ENCODE measurements at places on chromosomes 12 and 14.

GRCh38 chr12:70415987-70416386 lies 49.9 kb downstream of the KCNMB4 start:
- DNase-seq, result no peak

GRCh38 chr14:47040550-47040949 lies 389.0 kb upstream of the RPL10L start:
- DNase-seq, result no peak

DNA sequence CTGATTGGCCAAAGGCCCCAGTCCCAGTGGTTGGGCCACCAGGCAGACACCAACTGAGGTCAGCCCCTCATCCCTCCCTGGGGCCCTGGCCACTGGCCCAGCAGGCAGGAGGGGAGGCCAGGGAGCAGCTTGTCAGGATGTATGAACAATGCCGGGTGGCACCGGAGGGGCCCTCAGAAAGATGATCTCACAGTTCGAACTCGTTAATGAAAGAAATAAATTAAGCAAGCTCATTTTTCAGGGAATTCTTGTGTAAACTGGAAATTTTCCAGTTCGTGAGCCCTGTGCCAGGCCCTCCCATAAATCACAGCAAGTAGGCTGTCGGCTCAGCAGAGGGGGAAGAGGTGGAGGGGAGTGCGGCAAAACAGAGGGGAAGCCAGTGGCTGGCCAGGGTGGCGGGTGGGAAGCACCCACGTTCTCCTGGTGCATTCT lies 177.0 kb upstream of the VASH1 start:
- no peak for DNase-seq

- DNase-seq, result no peak
Measured at GRCh38 chr14:81193924-81194633, 26.7 kb downstream of the GTF2A1 start.

DNA sequence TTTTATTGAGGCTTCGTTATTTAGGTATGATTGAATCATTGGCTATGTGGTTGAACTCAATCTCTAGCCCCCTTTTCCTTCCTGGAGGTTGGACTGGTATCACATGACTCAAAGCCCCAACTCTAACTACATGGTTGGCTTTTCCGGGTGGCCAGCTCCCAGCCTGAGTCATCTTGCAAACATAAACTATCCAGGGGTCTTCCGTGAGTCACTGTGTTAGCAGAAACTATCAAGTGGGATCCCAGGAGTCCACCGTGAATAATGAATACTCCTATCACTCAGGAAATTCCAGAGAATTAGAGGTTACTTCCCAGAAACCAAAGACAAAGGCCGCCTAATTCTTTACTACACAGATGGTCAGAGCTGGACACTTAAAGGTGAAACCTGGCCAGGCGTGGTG lies 19.7 kb upstream of the PLEKHD1 start:
- no peak for DNase-seq

GRCh38 chr14:90194706-90195105 lies 61.6 kb upstream of the PSMC1 start:
- DNase-seq, result no peak

GRCh38 chr14:37328673-37329072 lies 130.9 kb downstream of the MIPOL1 start:
- DNase-seq, result no peak

DNA sequence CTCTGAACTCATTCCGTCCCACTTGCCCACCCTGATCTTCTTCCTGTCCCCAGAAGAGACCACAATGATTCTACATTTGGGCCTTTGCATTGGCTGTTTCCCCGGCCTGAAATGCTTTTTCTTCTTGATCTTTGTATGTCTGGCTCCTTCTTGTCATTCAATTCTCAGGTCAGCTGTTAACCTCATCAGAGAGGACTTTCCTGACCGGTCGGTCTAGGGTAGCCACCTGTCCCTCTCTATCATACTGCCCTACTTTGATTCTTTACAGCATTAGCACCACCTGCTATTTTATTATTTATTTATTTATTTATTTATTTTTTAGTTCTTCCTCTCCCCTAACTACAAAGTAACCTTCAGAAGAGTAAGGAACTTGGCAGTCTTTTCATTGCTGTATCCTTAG lies 84.3 kb downstream of the DYRK2 start:
- DNase-seq, result no peak

DNA sequence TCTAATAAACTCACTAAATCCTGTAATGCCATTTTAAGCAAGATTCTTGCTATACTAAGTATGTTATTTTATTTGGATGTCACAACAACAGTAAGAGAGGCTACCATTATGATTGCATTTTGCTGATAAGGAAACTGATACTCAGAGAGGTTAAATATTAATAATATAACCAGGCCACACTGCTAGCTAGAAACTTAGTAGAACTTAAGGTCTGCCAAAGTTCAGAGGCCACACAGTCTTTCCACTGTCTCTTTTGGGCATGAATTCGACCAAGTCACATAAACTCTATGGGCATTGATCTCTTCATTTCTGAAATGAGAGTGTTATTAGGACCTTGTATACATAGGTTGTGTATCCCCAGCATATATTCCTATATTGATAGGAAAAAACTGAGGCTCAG lies 147.9 kb downstream of the SYNE2 start:
- no peak for DNase-seq

- DNase-seq, result no peak
Measured at GRCh38 chr12:6548966-6549683, 6.7 kb downstream of the IFFO1 start.

DNA sequence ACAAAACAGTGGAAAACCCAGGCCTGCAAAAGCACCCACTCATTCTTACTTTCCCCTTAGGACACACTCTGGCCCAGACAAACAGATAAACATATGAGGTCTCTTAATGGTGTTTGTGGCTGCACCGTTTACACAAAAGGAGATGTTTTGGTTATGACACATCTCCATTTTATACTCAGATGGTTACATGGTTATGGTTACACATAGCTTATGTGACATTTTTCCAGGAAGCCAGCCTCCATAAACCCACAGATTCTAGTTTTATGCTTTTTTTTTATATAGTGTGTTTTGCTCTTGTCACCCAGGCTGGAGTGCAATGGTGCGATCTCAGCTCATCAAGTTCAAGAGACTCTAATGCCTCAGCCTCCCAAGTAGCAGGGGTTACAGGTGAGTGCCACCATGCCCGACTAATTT lies 3.5 kb upstream of the KLRD1 start:
- DNase-seq, result no peak

GRCh38 chr12:59036973-59037762 lies 116.9 kb upstream of the LRIG3 start:
- no peak for DNase-seq

- no peak for DNase-seq
Measured at GRCh38 chr12:110966081-110966760, 45.8 kb upstream of the MYL2 start.

DNA sequence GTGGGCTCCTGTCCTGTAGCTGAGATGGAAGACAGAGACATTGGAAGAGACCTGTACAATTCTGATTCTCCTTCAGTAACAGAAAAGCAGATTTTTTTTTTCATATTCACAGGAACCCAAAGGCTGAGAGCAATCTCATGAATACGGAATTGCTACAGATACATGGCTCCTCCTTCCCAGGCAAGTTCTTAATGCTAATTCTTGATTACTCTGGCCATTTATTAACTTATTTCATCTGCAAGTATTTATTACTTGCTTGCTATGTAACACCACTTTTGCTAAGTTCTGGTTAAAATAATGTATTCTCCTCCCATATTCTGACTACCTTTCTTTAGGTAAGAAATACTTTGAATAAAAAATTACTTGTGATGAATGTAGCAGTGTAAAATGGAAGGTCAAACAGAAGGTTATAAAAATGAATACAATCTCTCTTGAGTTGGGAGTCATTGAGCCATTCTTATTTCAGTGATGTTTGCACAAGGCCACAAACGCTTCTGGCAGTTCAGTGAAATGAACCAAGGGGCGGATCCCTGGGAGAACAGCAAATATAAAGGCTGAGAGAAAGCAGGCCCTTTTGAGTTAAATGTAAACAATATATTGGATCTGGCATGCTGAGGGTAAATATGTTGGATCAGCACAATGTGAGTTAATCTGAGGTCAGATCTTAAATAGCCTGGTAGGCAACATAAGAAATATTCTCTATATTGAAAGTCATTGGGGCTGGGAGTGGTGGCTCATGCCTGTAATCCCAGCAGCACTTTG lies 37.6 kb downstream of the MUCL1 start:
- no peak for DNase-seq

DNA sequence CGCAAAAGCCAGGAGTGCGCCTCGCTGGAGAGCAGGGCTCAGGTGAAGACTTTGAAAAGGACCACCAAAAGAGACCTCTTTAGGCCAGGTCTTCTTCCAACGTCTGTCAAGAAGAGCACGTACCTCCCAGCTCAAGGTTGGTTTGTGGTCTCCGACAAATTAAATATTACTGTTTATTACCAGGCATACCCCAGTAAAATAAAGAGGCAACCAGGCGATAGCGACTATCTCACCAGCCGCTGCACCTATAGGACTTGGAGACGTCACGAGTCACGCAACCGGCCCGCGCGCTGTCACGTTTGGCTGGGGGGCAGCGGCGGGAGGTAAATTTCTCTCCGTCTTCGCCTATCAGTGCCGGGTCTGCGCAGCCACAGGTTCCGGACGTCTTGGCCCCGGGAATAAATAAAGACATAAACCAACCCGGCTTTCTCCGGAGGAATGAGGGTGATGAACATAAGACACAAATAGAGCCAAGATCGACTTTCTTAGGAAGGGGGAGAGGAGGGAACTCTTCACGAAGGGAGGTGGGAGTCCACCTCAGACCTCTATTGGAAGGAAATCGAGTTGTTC lies 2.0 kb upstream of the TBX5 start:
- DNase-seq, result no peak

GRCh38 chr14:104099096-104100041 lies 13.9 kb downstream of the ASPG start:
- DNase-seq, result no peak

- no peak for DNase-seq
Measured at GRCh38 chr12:8493084-8493483, 20.2 kb upstream of the CLEC4D start.

DNA sequence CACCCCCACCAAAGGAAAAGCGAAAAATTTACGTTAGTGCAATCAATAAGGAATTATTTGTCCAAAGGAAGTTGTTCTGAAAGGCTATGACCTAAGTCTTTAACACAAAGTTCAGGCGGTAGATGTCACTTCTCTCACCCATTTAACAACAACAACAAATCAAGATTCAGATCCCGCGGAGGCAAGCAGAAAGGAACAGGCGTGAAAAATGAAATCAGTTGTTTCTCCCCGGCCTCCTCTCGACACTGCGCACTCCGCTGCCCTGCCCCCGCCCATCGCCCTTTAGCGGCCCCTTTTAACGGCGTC lies 1.4 kb downstream of the DENND5B start:
- no peak for DNase-seq

GRCh38 chr12:95551913-95552516 lies 739 bp upstream of the USP44 start:
- DNase-seq, result no peak

DNA sequence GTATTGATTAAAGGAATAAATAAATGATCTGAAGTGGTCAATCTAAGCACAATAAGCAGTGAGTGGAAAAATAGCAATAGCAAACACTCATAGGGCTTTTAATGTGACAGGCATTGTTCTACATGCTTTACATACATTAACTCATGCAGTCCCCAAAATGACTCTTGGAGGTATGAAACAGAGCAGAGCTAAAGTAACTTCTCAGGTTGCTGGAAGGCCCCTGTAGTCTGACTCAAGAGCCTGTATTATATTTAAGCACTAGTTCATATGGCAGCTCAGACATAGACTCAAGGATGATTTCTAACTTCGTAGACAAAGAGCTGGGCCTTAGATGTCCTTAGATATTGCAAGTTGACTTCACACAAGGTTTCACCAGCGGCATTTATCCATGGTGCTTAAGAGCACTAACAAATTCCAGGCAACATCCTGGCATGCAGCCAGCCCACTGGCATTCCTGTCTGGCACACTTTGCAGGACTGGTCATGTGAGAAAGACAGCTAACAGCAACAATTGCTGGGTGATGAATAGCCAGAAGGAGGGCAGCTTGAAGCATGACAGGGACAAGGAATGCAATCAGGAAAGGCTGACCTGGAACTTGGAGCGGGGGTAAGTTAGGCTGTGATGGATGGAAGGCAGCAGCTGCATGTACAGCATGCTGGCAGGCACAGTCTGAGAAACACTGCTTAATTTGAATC lies 22.9 kb upstream of the KTN1 start:
- DNase-seq, result peak; percentile 41

DNA sequence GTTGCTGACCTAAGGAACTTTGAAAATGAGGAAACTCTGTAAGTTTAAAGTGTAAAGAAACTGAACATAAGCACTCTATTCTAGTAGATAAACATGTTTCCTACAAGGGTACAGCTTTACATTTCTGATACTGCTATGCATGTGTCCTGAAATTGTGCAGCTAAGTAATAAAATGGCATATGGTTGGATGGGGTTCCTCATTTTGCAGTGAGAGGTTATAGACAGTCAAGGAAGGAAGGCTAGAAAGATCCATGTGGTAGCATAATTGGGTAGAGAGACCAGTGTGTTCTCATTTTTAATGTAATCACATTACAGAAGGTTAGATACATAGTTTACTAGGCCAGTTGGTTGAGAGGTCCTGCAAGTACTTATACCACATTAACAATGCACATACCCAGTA lies 477.0 kb downstream of the TMEM121 start:
- no peak for DNase-seq
